ENCODE measurements at places on chromosomes 5 and 9.

GRCh38 chr5:171984748-171985419 is 21.6 kb downstream of the FBXW11 start:
- no peak for DNase-seq

- no peak for DNase-seq
These were observed 307.2 kb downstream of the MTRR start for GRCh38 chr5:8176101-8176693.

GRCh38 chr5:121755266-121755665 is 96.4 kb upstream of the FTMT start:
- DNase-seq, result no peak

GRCh38 chr9:33649463-33649862 is 125.4 kb downstream of the ANKRD18B start:
- no peak for DNase-seq

DNA sequence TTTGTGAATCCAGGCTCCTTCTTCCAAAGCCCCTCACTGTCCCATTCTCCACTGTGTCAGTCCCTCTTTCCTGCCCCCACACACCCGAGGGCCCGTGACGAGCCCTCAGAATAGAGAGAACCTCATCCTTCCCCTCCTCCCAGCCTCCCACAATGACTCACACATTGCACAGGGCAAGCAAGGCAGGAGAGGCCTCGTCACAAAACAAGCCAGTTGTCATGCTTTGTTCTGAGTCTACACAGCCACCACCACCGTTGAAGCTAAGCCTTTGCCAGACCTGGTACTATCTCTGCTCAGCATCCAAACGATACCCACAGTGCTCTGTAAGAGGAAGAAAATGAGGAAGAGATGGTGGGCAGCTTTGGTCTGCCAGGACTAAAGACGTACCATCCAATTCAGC is 142.2 kb upstream of the ZNF366 start:
- DNase-seq, result no peak

DNA sequence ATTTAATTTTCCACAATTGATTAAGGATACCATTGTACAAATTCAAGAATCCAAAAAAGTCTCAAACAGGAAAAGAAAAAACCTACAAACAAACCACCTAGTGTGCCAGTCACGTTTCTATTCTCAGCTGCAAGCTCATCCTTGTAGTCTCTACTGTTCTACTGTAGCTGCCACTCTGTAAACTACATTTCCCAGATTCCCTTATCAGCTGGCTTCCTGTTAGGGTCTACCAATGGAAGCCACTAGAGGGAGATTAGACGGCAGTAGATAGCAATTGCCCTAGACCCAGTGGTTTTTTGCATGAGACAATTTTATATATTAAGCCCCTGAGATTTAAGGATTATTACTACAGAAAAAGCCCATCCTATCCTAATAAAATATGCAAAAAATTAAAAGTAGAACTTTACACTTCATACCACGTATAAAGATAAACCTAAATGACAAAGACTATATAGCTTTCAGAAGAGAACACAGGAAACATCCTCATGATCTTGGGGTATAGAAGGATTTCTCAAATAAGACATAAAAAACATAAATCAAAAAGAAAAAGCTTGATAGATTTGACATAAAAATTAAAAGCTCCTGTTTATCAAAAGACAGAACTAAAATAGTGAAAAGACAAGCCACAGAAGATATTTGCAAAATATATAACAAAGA is 37.4 kb downstream of the P4HA2 start:
- DNase-seq, result no peak

DNA sequence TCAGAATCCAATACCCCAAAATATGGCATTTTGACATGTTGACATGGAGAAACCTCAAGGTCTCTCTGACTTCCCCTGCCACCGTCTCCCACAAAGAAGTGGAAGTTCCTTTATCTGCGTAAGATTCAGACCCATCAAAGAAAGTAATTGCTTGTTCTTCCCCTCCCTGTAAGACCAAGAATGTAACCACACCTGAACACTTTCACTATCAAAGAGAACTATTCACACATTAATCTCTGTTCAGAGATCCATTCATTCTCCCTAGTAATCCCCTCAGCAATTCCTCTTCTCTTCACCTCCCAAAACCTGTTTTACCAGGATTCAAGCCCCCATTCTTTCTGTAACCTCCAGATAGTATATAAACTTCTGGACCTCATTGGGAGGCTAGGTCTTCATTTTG is 4.1 kb upstream of the SLC1A1 start:
- DNase-seq, result no peak

- no peak for DNase-seq
These were observed 259.9 kb upstream of the TARS1 start for GRCh38 chr5:33180900-33181299.

DNA sequence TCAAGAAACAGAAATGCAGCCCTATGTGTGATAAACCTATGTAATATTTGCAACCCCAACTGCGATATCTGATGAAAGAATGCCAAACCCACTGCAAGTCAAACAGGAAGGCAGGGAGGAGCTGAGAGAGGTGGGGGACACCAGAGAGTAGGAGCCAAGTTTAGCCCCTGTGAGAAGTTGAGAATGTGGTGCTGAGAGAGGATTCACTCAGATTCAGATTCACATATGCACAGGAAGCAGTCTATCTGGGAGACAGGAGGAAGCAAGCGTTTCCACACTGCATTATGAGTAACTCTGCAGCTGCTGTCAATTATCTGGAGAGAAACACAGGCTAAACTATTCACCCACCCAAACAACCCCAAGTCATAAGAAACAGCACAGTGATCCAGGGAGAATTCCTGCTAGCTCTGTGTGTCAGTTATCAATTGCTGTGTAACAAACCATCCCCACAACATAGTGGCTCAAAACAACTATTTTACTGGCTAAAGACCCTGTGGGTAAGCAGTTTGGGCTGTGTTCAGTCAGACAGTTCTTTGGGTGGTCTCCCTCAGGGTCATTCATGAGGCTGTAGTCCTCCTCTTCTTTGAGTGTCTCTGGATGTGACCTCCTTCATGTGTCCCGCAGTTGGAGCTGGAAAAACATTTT is 161.9 kb upstream of the RAI14 start:
- DNase-seq, result no peak

DNA sequence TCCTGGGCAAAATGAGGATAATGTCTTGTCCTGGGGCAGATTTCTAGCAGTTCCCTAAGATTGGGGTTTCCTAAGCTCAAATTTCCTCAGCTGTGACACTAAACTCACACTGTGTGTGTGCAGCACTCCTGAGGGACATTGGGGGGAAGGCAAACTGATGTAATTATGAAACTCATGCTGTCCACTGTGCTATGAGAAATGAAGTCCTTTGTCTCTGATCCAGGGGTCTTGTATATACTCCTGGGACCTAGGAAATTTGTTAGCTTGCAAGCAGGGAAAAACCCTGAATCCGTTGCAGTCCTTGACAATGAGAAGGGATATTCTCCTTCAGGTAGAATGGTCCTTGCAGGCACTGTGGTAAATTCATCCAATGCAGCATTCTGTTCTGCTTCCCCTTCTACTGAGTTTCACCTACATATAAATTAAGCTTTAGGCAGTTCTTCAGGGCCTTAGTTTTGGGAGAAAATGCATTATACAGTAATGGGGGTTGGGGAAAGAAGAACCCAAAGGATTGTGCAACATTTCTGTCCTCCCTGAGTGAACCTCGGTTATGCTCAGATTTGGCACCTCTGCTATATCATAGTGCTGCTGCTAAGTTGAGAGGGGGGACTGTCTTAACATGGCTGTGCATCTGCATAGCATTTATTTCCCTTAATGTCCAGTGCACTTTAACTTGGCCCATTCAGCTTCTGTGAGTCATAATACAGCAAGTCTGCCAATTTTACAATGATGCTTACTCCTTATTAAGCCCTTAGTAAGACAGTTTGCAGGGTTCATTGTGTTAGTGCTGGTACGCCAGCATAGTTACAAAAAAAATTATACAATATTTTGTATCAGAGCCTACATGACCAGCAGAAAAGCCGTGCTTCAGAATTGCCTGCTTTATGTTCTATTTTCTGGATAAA is 80.2 kb downstream of the PJA2 start:
- DNase-seq, result no peak

- no peak for DNase-seq
These were observed 34.6 kb downstream of the SKIC3 start for GRCh38 chr5:95520206-95520605.

DNA sequence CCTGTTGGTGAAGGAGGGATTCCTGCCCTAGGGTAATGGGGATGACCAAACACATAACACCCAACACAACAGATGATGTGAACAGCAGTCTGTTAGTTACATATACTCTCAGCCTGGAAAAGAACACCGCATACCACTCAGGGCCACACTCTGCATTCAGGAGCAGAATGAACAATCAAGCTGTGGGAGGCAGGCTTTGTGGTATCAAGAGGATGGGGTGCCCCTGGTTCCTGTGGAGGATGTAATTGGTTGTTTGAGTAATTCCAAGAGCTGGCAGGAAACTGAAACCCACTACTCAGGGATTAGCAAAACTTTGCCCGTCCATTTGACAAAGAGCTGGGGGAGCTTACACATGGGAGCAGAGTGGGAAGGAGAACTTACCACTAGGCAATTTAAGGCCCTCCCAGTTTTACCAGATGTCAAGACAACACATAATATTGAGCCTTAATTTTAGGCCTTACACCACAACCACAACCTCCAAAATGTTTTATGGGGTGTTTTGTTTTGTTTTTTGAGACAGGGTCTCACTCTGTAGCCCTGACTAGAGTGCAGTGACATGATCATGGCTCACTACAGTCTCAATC is 15.6 kb upstream of the PRKAA1 start:
- DNase-seq, result no peak

DNA sequence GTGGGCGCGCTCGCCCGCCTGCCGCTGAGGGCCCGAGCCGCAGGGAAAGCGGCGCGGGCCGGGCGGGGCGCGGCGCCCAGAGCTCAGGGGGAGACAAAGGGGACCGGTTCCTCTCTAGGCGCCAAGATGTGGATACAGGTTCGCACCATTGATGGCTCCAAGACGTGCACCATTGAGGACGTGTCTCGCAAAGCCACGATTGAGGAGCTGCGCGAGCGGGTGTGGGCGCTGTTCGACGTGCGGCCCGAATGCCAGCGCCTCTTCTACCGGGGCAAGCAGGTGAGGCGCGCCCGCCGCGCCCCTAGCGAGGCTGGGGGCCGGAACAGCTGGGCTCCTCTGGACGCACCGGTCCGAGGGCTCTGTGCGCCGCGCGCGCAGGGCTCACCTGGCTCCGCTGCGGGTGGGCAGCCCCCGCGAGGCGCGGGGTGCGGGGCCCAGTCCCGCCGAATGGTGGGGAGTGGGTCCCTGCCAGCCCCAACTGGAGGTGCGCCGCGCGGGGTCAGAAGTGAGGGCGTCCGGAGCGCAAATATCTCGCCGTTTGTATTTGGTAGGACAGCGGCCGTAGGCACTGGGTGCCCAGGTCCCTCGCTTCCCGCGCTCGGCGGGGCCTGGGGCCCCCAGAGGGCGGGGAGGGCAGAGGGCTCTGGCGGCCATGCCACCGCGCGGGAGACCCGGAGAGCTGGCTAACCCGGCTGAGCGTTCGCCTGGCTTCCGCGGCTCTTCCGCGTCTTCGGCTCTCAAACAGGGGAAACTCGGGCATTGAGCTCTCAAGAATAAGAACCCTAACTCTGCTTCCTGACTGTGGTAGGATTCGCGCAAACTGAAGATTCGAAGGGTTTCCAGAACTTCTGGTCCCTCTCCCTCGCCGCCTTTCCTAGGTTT is 607 bp downstream of the UHRF2 start:
- DNase-seq, result peak; percentile 49

DNA sequence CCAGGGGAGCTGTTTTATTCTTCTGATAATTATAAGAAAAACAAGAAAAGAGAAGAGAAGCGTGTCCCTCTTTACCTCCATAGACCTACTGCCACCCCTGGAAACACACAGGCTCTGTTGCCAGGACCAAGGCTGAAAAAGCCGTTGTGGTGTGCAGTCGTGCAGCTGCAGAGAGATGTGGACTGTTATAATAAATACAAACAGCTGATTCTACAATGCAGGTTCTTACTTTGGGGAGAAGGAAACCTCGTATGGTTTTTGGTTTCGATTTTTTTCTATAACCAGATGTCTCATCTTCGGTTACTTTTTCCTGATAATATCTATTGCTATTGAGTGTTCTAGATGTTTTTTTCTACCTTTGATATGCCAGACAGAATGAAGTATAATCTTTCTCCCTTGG is 28.1 kb downstream of the FYB1 start:
- DNase-seq, result peak; percentile 50

GRCh38 chr9:89440548-89440947 is 57.4 kb downstream of the SEMA4D start:
- no peak for DNase-seq

- DNase-seq, result peak; percentile 56
These were observed 8.2 kb downstream of the IL9 start for GRCh38 chr5:135887447-135887864.

- no peak for DNase-seq
These were observed 42.9 kb upstream of the TDRD7 start for GRCh38 chr9:97368964-97369363.

- DNase-seq, result no peak
These were observed 508.0 kb downstream of the PTPRD start for GRCh38 chr9:10104774-10105173.

DNA sequence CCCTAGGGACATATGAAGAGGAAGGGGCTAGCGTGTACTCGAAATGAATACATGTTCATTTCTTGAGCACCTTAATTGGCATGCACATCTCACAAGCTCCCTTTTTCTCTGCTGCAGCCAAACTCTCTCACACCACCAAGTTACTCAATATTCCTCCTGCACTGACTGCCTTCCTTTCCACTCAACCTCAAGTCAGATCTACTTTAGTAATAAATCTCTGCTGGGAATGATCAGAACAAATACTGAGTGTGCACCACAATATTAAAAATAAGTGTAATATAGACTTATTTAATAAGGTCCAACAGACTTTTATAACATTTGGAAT is 995.8 kb upstream of the WWC1 start:
- DNase-seq, result no peak

GRCh38 chr9:78578072-78578471 is 281.1 kb downstream of the PSAT1 start:
- no peak for DNase-seq

DNA sequence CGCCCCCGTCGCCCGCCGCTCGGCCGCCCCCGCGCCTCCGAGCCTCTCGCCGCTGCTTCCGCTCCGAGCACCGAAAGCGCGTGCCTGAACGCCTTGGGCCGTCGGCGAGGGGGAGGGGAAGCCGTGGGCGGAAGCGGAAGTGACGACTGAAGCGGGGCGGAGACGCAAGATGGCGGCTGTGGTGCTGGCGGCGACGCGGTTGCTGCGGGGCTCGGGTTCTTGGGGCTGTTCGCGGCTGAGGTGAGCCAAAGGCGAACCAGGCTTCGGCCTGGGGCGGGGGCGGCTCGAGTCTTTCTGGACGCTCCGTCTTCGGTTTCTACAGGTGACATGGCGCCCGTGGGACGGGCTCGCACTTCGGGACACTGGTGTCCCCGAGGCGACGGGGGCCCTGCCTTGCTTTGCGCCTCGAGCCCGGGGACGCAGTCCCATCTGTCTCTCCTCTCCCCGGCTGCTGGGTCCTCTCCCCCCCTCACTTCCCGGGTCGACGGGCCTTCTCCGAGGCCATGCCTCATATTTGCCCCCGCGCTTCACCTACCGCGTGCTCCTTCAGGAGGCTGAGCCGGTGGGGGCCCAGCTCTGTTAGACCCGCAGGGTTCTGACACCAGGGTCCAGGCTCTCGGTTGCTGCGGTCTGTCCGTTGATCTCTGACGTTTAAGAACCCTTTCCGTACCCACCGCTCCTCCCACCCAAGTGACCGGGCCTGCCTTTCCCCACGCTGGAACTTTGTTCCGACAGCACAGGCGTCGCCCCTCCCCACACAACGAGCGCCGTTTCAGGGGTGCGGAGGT is at the start of the genes ENTR1 and PMPCA:
Gene ENTR1 (minus strand): TSS at position 115 of the 788 bp plus-strand sequence. CDS start 217 bp downstream, outside the sequence.
Gene PMPCA (plus strand): TSS at position 159 of the 788 bp plus-strand sequence. CDS start 11 bp downstream, at position 170.
- DNase-seq, result peak; percentile 97
